Muscle of leg (tissue), 16 donors: ENCODE measurements at places on chromosomes 7 and 10. TPM values are rescaled to one million over a fixed set of nuclear protein-coding genes. Genes with fewer than 3 reads are reported as not detected.

The CAMK1D gene
- total RNA-seq, result 5.1 TPM

The NPVF gene
- not detected for total RNA-seq

The NPSR1 gene
- 0.31 TPM for total RNA-seq

- no peaks in the 10 kb centered on the region for H3K4me1 ChIP-seq
- H3K27me3 ChIP-seq, result no peaks in the 10 kb centered on the region
- DNase-seq, result no peak
- H3K36me3 ChIP-seq, result no peaks in the 10 kb centered on the region
- no peak overlapping the region for H3K4me3 ChIP-seq
Measured at GRCh38 chr7:117036836-117037235, 83.5 kb downstream of the ST7 start.

- no peaks in the 10 kb centered on the region for H3K4me1 ChIP-seq
- no peak overlapping the region for H3K27ac ChIP-seq
- no peaks in the 10 kb centered on the region for H3K27me3 ChIP-seq
Measured at GRCh38 chr7:22542669-22543068, 42.7 kb upstream of the STEAP1B start.

GRCh38 chr10:127216274-127216673 is 19.9 kb upstream of the INSYN2A start:
- peaks cover 3% of the 10 kb centered on the region for H3K4me1 ChIP-seq
- no peak for DNase-seq
- H3K27ac ChIP-seq, result no peak overlapping the region
- no peaks in the 10 kb centered on the region for H3K36me3 ChIP-seq

DNA sequence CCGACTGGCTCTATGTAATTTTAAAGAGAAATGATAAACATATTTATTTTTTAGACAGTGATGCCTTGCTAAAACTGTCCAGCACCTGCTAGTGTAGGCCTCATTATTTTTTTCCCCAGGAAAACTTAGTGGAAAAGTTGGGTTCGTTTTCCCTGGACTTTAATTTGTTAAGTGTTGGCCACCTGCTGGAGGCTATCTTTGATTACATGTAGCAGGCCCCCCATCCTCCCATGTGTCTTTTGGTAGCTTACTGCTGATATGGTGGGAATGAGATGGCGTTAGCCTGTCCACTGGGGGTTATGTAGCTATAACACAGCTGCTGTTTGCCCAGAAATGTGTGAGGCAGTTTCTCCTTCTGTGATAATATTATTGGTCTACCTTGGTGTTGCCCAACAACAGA is 265.0 kb downstream of the SORCS3 start:
- H3K36me3 ChIP-seq, result no peaks in the 10 kb centered on the region
- no peak overlapping the region for H3K27ac ChIP-seq
- H3K4me3 ChIP-seq, result no peak overlapping the region
- no peaks in the 10 kb centered on the region for H3K27me3 ChIP-seq
- no peak for DNase-seq

GRCh38 chr7:22920672-22921071 is 93.3 kb downstream of the HYCC1 start:
- H3K27me3 ChIP-seq, result no peaks in the 10 kb centered on the region
- no peaks in the 10 kb centered on the region for H3K4me1 ChIP-seq
- no peaks in the 10 kb centered on the region for H3K36me3 ChIP-seq
- no peak for DNase-seq
- no peak overlapping the region for H3K4me3 ChIP-seq

DNA sequence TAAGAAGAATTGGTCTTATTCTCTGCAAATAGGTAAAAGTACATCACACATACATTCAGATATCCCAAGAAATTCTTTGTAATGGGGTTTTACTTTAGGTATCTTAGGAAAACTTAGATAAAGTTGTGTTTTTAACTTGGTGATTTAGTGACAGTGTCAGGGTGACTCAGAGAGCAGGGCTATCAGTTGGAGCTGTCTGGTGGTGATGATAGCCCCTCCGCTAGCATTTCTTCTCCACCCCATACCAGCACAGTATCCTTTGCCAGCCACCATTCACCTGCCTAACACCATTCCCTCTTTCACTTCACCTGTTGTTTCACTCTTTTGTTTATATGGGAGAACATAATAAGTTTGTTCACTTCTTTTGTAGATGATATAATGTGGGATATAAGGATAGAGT is 30.4 kb downstream of the VPS50 start:
- H3K4me1 ChIP-seq, result no peaks in the 10 kb centered on the region
- H3K27me3 ChIP-seq, result no peaks in the 10 kb centered on the region
- H3K4me3 ChIP-seq, result no peak overlapping the region
- no peak overlapping the region for H3K27ac ChIP-seq
- DNase-seq, result no peak

GRCh38 chr7:141515941-141516340 is 35.3 kb upstream of the AGK start:
- H3K4me1 ChIP-seq, result peaks cover 8% of the 10 kb centered on the region
- DNase-seq, result peak; percentile 53
- H3K36me3 ChIP-seq, result no peaks in the 10 kb centered on the region
- peaks cover 12% of the 10 kb centered on the region for H3K27me3 ChIP-seq
- H3K27ac ChIP-seq, result no peak overlapping the region
